ENCODE measurements at places on chromosomes 6 and 20. TPM values are rescaled to one million over a fixed set of nuclear protein-coding genes. Genes with fewer than 3 reads are reported as not detected.

DNA sequence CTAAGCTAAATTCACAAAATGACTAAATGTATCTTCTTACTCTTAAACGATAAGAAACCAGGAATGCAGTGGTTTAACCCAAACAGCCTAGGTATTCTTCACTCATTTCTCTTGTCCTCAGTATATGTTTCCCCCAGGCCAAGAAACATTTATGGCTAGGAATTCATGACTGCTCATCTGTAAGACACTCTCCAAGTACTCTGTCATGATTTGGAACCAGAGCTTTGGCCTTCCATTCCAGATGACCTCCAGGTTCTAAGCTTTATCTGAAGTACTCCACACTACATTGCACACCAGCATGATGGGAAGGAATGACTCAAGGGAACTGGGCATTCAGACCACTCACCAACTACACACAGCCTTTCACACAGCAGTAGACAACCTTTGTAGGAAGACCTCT lies 29.3 kb downstream of the NT5E start:
- H3K4me3 ChIP-seq = no peak overlapping the region
- DNase-seq = no peak
- H3K36me3 ChIP-seq = no peaks in the 10 kb centered on the region
- H3K27me3 ChIP-seq = no peaks in the 10 kb centered on the region
- H3K27ac ChIP-seq = no peak overlapping the region
- H3K4me1 ChIP-seq = no peaks in the 10 kb centered on the region

DNA sequence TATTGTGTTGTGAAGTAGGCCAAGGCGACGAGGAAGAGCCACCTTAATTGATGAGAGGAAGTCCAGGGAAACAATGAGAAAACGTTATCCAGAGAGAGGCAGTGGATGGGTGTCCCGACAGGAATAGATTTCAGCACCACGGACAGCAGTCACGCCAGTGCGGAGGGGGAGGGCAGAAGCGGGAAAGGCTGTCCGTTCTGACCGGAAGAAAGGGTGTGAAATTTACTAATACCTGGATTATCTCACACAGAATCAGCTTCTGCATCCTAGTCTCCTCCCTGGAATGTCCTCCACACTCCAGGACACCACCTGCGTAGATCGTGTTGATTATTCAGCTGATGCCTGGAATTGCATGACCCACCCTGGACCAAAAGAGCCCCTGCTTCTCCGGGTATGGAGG lies 7.4 kb upstream of the BPIFA3 start:
- DNase-seq = peak; percentile 54
- no peak overlapping the region for H3K4me3 ChIP-seq
- H3K27ac ChIP-seq = no peak overlapping the region
- H3K27me3 ChIP-seq = peaks cover 17% of the 10 kb centered on the region
- H3K36me3 ChIP-seq = no peaks in the 10 kb centered on the region

The CLPSL1 gene
- not detected for total RNA-seq

DNA sequence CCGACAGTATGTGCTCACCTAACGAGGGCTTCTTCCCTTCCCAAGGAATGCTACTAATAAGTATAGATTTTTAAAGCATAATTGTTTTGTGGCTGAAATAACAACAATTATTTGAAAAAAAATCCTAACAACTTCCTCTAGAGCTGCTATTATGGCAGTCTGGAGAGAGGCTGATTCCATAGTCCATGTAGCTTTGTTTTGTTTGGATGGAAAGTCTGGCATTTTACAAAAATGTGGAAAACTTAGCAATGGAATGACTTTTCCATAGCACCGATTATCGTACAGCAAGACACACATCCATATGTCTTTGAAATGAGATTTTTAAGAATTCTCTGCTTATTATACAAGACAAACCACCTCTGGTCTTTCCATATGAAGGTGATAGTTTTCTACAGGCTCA lies 252.4 kb upstream of the TAB2 start:
- H3K27ac ChIP-seq = peak overlapping the region; percentile 42
- H3K36me3 ChIP-seq = no peaks in the 10 kb centered on the region
- no peak for DNase-seq
- no peak overlapping the region for H3K4me3 ChIP-seq
- no peaks in the 10 kb centered on the region for H3K27me3 ChIP-seq

GRCh38 chr6:113595911-113596376 lies 261.2 kb upstream of the MARCKS start:
- H3K36me3 ChIP-seq = no peaks in the 10 kb centered on the region
- no peak for DNase-seq
- H3K27ac ChIP-seq = peak overlapping the region; percentile 89

Measured in spinal cord (tissue), 10 donors.